ENCODE measurements at places on chromosomes 16 and 17. TPM values are rescaled to one million over a fixed set of nuclear protein-coding genes. Genes with fewer than 3 reads are reported as not detected.

GSG1L gene
- total RNA-seq, result not detected

KRTAP2-2 gene
- total RNA-seq, result not detected

ZG16B gene
- total RNA-seq, result not detected

DNA sequence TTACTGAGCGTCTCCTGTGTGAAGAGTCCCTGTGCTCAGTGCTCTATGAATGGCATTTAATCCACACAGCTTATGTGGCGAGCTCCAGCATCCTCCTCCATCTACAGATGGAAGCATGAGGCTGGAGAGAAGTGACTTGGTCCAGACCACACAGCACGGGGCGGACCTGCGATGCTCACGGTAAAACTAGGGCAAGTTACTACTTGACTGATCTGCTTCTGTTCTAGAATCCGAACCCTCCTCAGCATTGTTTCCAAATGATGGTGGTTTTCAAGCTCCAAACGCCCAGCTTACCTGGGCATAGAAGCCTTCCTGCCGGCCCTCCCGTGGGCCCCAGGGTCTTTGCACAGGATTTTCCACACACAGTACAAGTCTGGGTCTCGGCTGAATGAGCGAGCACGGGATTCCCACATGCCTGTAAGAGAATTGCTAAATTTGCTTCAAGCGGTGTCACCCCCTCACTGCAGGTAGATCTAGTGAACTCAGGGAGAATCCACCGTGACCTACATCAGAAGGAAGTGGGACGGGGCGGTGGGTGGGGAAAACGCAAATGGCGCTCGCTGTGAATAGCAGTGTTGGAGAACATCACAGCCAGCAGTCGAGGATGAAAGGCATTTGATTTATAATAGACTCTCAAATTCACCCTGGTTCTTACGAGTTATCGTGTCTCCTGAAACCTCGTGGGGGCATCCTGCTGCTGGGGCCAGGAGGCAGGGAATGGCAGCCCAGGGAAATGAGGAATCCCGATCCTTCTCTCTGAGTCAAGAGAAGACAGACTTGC is 101.1 kb downstream of the CMIP start:
- no peak for DNase-seq

ZNF594 gene
- 3.2 TPM for total RNA-seq
